ENCODE measurements at places on chromosomes 12 and 14.

DNA sequence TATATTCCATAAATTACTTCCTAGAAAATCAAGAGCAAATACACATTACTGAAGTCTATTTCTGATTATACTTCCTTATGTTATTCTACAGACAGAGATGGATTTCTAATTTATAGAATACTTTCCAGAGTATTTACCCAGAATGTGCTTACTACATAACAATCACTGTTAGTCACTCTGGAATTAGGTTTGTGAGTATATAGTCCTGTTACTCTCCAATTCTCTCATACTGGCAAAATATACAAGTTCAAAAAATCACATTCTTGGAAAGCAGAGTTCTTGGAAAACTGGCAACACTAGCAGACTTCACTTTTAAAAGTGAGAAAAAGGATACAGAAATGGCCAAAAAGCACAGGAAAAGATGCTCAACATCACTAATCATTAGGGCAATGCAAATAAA, 7.3 kb downstream of the PPP2R5E start:
- no peak for DNase-seq

- DNase-seq: no peak
These were observed 43.6 kb downstream of the DYRK2 start for GRCh38 chr12:67692135-67692534.

GRCh38 chr12:89721291-89721987, 12.8 kb upstream of the ATP2B1 start:
- no peak for DNase-seq

DNA sequence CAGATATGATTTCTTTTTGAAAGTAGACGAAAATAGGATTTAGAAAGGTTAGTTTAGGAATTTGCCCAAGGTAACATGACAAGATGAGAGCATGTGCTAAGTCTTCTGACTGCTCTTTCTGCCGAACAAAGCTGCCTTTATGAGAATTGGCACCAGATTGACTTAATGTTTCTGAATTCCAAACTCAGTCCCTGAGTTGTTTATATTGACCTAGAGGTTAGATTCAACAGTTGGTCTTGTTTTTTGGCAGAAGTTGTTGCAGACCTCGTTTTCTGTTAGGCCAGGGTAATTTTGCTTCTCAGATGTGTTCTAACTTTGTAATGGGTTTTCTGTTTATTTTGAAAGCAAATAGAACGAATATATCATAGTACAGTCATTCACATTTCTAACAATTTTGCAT, 61.5 kb upstream of the LRTM2 start:
- no peak for DNase-seq

DNA sequence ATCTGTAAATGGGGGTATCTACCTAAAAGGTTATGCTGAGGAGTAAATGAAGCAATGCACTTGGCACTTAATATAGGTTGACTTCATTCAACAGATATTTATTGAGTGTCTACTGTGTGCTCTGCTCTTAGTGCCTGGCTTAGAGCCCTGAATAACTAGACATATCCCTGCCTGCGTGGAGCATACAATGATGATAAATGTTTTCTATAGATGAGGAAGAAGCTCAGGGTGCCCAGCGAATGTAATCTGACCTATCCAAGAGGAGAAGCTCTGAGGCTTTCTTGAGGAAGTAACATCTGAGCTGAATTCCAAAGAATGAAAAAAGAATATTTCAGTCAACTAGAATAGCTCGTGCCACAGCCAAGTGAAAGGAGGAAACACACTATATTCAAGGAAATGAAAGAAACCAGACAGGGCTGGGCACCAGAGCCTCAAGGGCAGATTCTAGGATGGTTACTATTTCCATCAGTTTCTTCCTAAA, 17.9 kb upstream of the HIGD1C start:
- DNase-seq: no peak

DNA sequence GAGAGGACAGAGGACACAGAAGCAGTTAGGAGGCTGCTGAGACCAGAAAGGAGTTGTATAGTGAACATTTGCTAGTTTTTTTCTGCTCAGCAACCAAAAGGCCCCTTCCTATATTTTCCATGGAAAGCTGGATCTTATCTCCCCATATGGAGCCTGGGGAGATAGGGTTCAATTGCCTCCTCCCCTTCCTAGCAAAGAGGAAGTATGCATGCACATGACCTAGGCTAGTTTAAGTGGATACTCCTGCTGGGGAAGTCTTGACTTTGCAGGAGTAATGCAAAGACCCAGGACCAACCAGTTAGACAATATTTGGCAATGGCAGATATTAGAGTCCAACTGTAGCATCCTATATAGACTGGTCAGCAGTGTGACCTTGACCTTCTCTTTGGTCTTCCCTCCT, 15.1 kb downstream of the CHD8 start:
- no peak for DNase-seq

DNA sequence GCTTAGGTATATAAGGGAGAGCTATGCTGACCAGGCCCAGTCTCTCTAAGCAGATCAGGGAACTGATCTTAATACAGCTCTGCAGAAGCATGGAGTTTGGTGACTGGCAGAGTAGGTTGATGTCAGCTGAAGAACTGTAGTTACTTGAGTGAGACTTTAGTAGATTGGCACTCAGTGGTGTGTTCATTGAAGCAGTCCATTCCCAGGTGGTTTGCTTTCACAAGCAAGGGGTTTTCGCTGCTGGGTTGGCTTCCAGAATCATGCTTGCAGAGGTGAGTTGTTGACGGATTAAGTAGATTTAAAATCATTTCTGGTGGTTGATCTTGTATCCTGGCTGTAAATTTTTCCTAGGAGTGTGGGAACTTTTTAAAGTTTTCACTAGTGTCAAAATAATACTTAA, 6.5 kb upstream of the DHRS7 start:
- no peak for DNase-seq

GRCh38 chr14:52241087-52241793, 26.3 kb upstream of the PTGDR start:
- no peak for DNase-seq

- DNase-seq: no peak
These were observed 41.0 kb downstream of the PRORP start for GRCh38 chr14:35163384-35163783.

- DNase-seq: no peak
These were observed 202.3 kb downstream of the GXYLT1 start for GRCh38 chr12:41942354-41942753.

DNA sequence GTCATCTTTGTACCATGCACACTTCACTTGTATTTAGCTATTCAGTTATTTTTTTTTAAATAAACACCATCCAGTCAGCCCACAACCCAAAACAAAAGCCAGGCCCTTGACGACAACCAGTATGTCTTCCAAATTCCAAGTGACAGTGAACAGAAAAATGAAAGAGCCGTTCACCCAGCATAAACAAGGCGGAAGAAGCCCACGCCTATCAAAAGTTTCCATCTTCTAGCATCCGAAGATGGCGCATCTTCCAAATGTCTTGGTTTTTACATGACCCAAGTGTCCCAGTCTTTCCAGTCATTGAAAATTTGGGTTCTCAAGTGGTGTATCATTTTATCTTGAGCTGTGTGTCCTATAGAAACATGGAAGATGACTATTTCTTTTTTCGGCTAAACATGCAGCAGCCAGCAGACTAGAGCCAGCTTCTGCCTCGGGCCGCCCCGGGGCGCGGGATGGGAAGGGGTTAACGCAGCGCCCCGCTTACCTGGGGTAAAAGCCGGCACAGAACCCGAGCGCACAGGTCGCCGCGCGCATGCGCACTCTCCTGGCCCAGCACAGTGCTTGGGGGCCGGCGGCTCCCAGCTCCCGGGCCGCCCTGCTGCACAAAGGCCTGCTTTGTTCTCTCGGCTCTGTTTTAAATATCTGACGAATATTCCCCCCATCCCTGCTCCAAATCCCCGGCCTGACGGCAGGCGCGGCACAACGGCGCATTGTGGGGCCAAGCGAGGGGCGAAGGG, 164.8 kb downstream of the ZFP36L1 start:
- DNase-seq: peak; percentile 40

DNA sequence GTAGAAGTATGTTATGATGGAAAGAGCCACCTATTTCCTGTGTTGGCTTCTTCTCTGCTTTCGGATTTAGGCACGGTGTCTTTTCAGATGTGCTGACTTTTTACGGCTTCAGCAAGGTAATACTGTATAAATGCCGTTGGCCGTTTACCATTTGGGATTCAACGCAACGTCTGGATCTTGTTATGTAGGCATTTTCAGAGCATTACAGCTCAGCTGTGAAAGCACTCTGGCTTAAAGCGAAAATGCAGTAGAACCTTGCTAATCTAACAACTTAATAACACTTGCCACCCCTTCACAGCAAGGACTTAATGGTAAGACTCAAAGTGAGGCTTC, 229.9 kb downstream of the EFCAB11 start:
- no peak for DNase-seq

- no peak for DNase-seq
These were observed 196.6 kb upstream of the FLRT2 start for GRCh38 chr14:85333313-85333712.

- DNase-seq: no peak
These were observed 102.7 kb downstream of the TMEM30B start for GRCh38 chr14:61178226-61179060.

DNA sequence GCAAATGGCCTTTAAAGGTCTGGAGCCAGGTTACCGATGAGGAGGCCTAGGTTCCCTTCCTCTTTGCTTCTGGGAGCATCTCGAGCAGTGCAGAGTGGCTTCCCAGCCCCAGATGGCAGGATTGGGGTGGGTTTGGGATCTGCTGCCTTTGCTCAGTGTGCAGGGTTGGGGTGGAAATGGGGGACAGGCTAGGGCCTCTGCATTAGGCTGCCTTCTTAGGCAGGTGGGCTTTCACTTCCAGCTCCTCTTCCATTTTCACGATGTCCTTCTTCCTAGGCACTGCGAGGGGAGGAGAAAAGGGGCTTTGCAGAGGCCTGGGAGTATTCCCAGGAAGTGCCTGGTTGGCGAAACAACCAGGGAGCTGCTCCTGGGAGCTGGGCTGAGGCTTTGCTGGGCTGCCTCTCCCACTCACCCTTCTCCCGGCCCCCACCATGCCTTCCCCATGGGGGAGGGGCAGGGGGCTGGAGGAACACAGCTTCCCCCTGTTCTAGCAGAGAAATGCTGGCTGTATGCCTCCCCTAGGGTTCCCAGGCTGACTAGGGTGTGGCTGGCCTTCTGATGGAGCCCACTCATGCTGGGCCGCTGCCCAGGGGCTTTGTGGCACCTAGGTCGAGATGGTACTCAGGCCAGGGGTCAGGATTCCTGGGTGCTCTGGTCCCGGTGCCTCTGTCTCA, 2.4 kb downstream of the NR4A1 start:
- DNase-seq: no peak

DNA sequence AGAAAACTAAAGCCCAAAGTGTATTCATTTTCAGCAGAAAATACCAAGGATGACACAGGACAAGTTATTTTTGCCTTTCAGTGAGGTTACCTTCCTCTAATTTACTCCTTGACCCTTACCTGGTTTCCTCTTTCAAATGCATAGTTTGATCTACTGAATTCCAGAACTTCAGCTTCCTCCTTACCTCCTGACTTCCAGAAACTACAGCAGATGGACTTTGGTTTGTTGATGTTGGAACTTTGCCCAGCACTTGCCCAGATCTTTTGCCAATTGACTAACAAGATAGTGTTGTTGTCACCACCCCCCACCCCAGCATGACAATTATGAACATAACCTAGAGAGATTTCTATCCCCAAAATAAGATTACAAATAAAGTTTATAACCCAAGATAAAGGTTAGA, 63.2 kb downstream of the NAV3 start:
- no peak for DNase-seq

DNA sequence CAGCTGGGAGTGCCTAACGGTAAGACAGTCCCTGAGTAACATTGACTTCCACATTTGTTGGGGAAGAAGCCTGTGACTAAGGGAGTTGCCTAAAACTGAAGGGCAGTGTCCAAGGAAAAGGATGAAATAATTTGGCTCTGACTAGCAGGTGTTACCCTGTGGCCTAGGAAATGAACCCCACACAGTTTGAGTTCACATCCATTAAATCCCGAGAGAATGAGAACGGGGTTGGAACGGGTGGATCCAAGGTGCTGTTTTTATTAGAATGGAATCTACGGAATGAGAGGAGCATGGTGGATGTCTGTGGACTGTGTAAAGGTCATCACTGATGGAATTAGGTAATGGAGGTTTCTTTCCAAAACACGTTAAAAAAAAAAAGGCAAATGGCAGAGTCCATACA, 324.0 kb downstream of the MED13L start:
- no peak for DNase-seq

GRCh38 chr14:55832974-55833373, 253.0 kb downstream of the KTN1 start:
- DNase-seq: no peak

DNA sequence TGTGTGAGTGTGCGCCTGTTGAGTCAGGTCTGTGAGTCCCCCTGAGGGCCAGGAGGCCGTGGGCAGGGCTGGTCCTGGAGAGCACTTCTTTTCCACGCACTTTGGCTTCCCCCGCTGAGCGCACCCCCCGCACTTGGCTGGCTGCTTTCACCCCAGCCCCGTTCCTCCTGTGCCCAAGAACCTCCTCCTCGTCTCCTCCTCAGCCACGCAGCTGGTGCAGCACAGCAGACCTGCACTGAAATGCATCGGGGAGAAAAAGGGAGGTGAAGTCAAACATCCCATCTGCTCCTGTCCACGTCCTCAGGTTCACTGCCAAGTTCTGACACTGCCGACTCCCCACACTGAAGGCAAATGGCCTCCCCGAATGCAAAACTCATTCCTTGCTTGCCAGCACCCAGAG, 362.7 kb upstream of the SFSWAP start:
- no peak for DNase-seq

DNA sequence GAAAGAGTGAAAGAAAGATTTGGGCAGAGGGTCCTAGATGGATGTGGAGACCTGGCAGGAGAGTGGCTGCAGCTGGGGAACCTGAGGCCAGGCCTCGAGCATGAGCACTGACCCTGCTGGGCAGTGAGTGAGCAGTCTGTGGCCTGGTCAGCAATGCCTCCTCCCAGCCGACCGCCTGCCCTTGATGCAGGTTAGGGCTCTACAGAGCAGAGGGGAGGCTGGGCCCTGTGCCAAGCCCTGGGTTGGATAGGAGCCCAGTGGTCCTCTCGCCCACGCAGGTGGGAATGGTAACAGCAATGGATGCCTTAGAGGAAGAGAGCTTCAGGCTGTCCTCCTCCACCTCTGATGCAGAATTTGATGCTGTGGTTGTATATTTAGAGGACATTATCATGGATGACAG, 59.8 kb downstream of the RAB35 start:
- no peak for DNase-seq

- no peak for DNase-seq
These were observed 70.7 kb upstream of the LMNTD1 start for GRCh38 chr12:25623816-25624215.

GRCh38 chr12:54005531-54005852, 3.3 kb upstream of the HOXC8 start:
- no peak for DNase-seq

DNA sequence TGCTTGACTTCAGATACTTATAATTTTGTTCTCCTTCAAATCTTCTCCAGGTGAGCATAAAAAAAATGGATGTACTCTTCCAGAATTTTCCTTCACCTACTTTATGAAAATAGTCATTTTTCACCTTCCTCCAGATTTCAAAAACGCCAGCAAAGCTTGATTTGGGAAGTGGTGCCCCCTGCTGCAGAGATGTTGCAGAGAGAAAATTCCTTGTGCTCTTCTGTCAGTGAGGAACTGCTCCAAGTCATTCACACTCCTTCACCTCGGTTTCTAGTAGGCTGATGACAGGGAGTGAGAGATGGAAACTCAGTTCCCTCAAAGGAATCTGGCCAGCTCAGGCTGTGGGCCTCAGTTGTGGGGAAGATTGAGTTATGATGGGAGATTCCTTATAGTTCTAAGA, 24.2 kb upstream of the RNASE3 start:
- DNase-seq: no peak

- no peak for DNase-seq
These were observed 65.1 kb upstream of the KTN1 start for GRCh38 chr14:55514819-55515490.

Data from effector CD8-positive, alpha-beta T cell (primary cell).